Tibial nerve (tissue), 4 donors: ENCODE measurements at places on chromosomes 2 and 18. TPM values are rescaled to one million over a fixed set of nuclear protein-coding genes. Genes with fewer than 3 reads are reported as not detected.

The CACNB4 gene
- total RNA-seq = 3.5 TPM

The FN1 gene
- 352 TPM for total RNA-seq

The AQP4 gene
- total RNA-seq = not detected

The AGBL5 gene
- total RNA-seq = 14.3 TPM

The RPL37A gene
- total RNA-seq = 1,138 TPM

The C1QL2 gene
- not detected for total RNA-seq

The C2orf80 gene
- not detected for total RNA-seq

The RGPD3 gene
- total RNA-seq = 0.30 TPM

The CPO gene
- total RNA-seq = 2.2 TPM

The NETO1 gene
- total RNA-seq = 14.7 TPM

The FASTKD1 gene
- total RNA-seq = 6.7 TPM

The PTPRN gene
- total RNA-seq = not detected

The RNF144A gene
- total RNA-seq = 47.3 TPM

The REG3G gene
- total RNA-seq = not detected

The KCNK3 gene
- total RNA-seq = 0.84 TPM

The UGT1A5 gene
- not detected for total RNA-seq

The DLX1 gene
- not detected for total RNA-seq

The STRADB gene
- total RNA-seq = 19.3 TPM

The CD8B gene
- 3.1 TPM for total RNA-seq

The XDH gene
- total RNA-seq = not detected

The KCNIP3 gene
- total RNA-seq = 61.2 TPM

The CPLX4 gene
- not detected for total RNA-seq

The CCDC74A gene
- 38.6 TPM for total RNA-seq

The KIF3C gene
- 31.9 TPM for total RNA-seq

The RTKN gene
- 90.3 TPM for total RNA-seq

The PLEKHB2 gene
- 76.9 TPM for total RNA-seq

The SCYGR5 gene
- total RNA-seq = not detected

The RGPD4 gene
- not detected for total RNA-seq

The AGXT gene
- total RNA-seq = not detected

The SERPINB11 gene
- total RNA-seq = not detected

The PREPL gene
- 33.0 TPM for total RNA-seq

The CYTIP gene
- total RNA-seq = 3.7 TPM

The MAPK4 gene
- total RNA-seq = 10.8 TPM

The SH3BP4 gene
- total RNA-seq = 19.2 TPM

The HRH4 gene
- not detected for total RNA-seq

The OXER1 gene
- 1.1 TPM for total RNA-seq

The PJVK gene
- total RNA-seq = 6.1 TPM

The CD28 gene
- total RNA-seq = 13.8 TPM

The UGT1A8 gene
- total RNA-seq = not detected

The TEKT4 gene
- total RNA-seq = not detected

The WDR35 gene
- 22.8 TPM for total RNA-seq

The SERPINB3 gene
- total RNA-seq = not detected

The GRHL1 gene
- total RNA-seq = 4.2 TPM

The TMEM37 gene
- 12.8 TPM for total RNA-seq

The ARMC9 gene
- 30.0 TPM for total RNA-seq

The NAT8 gene
- not detected for total RNA-seq

The FAM136A gene
- 14.2 TPM for total RNA-seq

The NTSR2 gene
- total RNA-seq = not detected

The PLCL1 gene
- 8.0 TPM for total RNA-seq

The GBX2 gene
- not detected for total RNA-seq

The CCDC141 gene
- total RNA-seq = 1.7 TPM

The TMEM178A gene
- 12.9 TPM for total RNA-seq

The RAB11FIP5 gene
- total RNA-seq = 39.4 TPM

The GALR1 gene
- total RNA-seq = 0.87 TPM

The C2orf76 gene
- 10.9 TPM for total RNA-seq

The CD8B2 gene
- total RNA-seq = not detected

The OSBPL6 gene
- total RNA-seq = 1.4 TPM

The ANXA4 gene
- 79.4 TPM for total RNA-seq

The RIT2 gene
- not detected for total RNA-seq
